ENCODE measurements at places on chromosomes 7 and 10.
A peak's percentile ranks its signal among the peaks of the same experiment; 100 is the strongest.

DNA sequence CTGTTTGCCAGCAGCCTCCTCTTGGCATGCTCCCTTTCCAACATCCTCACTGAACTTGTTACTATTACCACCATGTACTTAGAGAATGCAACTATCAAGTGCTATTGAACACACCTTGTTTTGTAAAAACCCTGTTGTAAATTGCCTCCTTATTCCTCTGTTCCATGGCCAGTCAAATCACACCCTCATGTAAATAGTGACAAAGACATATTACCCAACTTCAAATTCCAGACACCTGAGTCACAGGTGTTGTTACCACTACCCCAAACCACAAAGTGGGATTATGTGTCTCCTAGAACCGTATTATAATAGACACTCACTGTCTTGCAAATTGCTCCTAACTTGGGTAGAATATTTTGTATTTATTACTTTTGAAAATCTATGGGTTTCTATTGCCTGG is 263.2 kb upstream of the C7orf33 start:
- H3K27me3 ChIP-seq = no peaks in the 10 kb centered on the region
- no peaks in the 10 kb centered on the region for H3K36me3 ChIP-seq
- no peak overlapping the region for H3K27ac ChIP-seq
- H3K4me1 ChIP-seq = peaks cover 2% of the 10 kb centered on the region

DNA sequence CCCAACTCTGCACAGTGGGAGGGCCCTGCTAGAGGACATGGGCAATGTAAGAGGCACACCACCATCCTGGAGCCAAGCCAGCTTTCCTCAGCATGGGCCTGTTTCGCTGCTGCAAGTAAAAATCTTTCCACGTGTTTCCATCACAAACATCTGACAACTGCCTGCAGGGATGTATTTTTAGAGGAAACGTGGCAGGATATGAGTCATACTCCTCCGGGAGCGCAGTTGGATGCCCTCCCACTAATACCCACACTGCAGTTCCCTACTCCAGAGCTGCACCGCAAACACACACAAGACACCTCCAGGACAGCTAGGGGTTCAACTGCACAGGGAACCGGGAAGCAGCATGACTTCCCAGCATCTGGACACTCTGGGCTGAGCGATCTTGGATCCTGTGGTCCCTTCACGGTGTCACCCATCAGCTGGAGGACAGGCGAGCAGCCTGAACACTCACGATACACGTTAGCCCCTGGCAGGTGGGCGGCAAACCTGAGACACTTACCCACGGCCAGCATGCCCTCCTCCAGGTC is 26.1 kb downstream of the PLAC9 start:
- peaks cover 87% of the 10 kb centered on the region for H3K36me3 ChIP-seq
- peaks cover 14% of the 10 kb centered on the region for H3K4me1 ChIP-seq
- peak; percentile 72 for DNase-seq
- peak overlapping the region; percentile 55 for H3K27ac ChIP-seq
- H3K4me3 ChIP-seq = no peak overlapping the region

DNA sequence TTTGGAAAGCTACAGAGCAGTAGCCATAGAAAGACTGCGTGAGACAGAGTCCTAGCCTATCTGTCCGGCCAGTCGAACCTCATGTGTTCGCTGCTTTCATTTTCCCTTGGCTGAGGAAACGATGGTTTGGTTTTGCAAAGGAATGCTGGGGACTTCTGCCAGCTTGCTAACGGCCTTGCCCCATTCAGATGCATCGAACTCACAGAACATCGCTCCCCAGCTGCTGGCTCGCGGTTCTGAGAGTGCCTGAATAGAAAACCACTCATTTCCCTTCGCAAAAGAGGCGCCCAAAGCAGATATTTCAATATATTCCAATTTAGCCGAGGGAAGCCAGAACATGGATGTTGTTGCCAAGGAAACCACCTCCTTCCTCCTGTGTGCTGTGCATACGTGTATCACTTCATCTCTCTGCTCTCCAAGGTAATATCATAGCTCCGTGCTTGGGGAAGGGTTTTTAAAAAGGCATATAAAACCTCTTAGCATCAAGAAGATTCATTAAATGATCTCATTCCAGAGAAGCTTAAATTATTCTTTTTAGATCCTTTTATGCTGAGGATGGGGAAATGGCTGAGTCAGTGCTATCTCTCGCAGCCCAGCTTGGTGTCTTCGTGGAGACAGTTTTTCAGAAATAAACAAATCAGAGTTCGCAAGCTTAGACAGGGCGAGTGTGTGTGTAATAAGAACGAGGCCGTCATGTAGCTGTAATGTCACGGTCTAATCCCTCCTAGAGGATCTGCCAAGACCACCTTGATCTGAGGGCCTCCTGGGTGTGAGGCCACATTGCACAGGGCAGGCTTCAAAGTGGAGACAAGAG is 215.2 kb downstream of the RPS24 start:
- DNase-seq = no peak
- H3K27ac ChIP-seq = no peak overlapping the region
- H3K4me1 ChIP-seq = peaks cover 4% of the 10 kb centered on the region
- no peaks in the 10 kb centered on the region for H3K27me3 ChIP-seq
- peak overlapping the region; percentile 8 for H3K4me3 ChIP-seq

GRCh38 chr7:33794959-33795358 is 110.4 kb upstream of the BMPER start:
- H3K4me3 ChIP-seq = no peak overlapping the region
- H3K36me3 ChIP-seq = no peaks in the 10 kb centered on the region
- no peak for DNase-seq
- no peaks in the 10 kb centered on the region for H3K27me3 ChIP-seq

DNA sequence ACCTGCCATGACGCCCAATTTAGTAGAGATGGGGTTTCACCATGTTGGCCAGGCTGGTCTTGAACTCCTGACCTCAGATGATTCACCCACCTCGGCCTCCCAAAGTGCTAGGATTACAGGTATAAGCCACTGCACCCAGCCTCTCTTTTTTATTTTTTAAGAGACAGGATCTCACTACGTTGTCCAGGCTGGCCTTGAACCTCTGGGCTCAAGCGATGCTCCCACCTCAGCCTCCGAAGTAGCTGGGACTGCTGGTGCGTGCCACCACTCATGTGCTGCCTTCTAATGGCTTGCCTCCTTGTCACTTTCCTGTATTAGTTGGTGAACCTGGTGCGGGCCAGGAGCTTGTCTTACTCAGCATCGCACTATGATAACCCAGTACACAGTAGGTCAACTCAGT is 27.0 kb downstream of the KLRG2 start:
- no peaks in the 10 kb centered on the region for H3K27me3 ChIP-seq
- no peaks in the 10 kb centered on the region for H3K36me3 ChIP-seq
- H3K27ac ChIP-seq = no peak overlapping the region
- DNase-seq = no peak
- H3K4me1 ChIP-seq = no peaks in the 10 kb centered on the region
- H3K4me3 ChIP-seq = no peak overlapping the region

- H3K36me3 ChIP-seq = no peaks in the 10 kb centered on the region
- no peaks in the 10 kb centered on the region for H3K4me1 ChIP-seq
- no peak for DNase-seq
- H3K27me3 ChIP-seq = no peaks in the 10 kb centered on the region
Observed at GRCh38 chr7:79227044-79227443, 226.4 kb downstream of the MAGI2 start.

GRCh38 chr7:157951300-157952049 is 614.7 kb downstream of the DNAJB6 start:
- H3K27me3 ChIP-seq = no peaks in the 10 kb centered on the region
- H3K4me3 ChIP-seq = no peak overlapping the region
- no peak for DNase-seq
- H3K4me1 ChIP-seq = no peaks in the 10 kb centered on the region

Measured in upper lobe of left lung (tissue), 6 donors.